ENCODE measurements at places on chromosomes 13 and 19.
A peak's percentile ranks its signal among the peaks of the same experiment; 100 is the strongest.

DNA sequence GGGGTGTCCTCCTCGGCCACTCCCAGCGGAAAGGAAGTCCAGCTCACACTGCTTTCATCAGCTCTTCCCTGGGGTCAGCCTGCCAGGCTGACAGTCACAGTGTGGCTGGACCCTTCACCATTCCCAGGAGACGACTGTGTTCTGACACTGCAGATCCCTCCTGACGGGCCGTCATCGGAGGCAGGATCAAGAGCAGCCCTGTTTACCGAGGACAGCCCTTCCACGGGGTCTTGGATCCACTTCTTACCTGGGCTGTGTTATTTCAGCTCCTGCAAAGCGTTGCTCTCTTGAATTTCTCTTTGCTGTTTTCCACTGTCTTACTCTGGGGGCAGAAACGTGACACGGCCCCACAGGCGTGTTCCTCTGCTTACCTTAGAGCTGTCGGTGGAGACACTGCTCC, 149.9 kb upstream of the SOX1 start:
- no peak for DNase-seq

DNA sequence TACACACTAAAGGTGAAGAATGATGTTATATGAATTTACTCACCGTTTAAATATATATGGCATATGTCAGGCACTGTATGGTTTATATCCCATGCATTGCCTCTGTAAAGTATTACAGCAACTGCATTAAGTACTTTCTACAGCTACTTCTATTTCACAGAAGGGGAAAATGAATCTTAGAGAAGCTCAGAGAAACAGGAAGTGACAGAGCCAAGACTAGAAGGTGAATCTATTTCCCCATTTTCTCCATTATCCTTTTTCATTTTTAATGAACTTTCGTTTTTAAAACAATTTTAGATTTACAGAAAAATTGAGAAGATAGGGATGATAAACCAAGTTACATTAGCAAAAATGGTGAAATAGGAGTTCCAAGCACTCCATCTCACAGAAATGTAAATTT, 863.3 kb downstream of the UQCRFS1 start:
- DNase-seq, result no peak

DNA sequence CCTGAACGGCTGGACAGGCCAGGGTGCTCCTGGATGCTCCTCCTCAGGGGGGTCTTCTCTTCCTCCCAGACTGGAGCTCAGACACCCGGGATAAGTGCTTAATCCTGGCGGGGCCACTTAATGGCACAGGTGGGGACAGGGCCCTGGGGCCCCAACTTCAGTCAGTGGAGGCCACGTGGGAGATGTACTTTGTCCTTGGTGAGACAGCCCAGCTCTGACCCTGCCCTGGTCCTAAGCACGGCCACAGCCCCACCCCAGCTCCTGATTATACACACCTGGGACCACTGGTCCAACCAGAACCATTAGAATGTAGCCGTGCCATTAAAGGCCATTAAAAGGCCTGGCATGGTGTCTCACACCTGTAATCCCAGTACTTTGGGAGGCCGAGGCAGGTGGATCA, 7.8 kb downstream of the PPP1R14A start:
- no peak for DNase-seq

- DNase-seq, result no peak
These were observed 2.1 kb downstream of the KCNN4 start for GRCh38 chr19:43778651-43779050.

- DNase-seq, result no peak
These were observed 85.9 kb downstream of the KDM4B start for GRCh38 chr19:5054551-5055456.

GRCh38 chr13:110625771-110626321, 10.5 kb downstream of the NAXD start:
- no peak for DNase-seq

DNA sequence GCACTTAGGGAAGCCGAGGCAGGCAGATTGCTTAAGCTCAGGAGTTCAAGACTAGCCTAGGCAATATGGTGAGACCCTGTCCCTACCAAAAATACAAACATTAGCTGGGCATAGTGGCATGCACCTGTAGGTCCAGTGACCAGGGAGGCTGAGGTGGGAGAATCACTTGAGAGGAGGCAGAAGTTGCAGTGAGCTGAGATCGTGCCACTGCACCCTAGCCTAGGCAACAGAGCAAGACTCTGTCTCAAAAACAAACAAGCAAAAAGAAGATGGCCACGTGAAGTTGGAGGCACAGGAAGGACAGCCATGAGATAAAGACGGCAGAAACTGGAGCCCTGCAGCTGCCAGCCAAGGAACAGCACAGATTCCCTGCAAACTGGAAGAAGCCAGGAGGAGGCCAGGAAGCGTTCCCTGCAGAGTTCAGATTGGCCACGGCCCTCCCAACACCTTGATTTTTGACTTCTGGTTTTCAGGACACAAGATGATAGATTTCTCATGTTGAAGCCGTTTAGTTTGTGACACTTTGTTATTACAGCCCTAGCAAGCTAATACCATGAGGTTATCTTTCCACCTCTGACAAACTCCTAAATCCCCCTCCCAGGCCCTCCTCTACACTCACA, 786.7 kb downstream of the UQCRFS1 start:
- no peak for DNase-seq

- no peak for DNase-seq
These were observed 31.4 kb downstream of the NAXD start for GRCh38 chr13:110646442-110647364.

DNA sequence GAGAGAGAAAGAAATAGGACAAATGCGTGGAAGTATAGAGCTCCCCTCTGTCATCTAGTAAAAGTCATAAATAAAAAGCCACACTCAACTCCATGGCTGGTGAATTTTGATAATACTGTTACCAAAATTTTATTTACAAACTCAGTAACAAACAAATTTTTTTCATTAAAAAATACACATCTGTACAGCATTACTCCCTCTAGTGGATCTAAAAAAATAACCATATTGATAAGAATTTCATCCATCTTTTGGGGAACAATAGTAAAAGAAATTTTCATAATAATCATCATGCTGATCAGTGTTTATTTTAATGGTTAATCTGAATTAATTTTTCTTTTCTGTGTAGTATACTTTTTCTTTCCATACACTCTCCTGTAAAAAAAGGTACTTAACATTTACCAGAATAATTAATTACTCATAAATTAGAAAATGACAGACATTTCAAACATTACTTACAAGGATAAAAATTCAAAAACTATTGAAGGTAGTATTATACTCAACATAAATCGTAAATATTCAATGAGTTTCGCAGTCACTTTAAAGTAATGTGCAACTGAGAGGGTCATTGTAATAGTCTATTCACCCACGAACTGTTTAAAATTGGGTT, 173.5 kb upstream of the LSM14A start:
- DNase-seq, result peak; percentile 8

DNA sequence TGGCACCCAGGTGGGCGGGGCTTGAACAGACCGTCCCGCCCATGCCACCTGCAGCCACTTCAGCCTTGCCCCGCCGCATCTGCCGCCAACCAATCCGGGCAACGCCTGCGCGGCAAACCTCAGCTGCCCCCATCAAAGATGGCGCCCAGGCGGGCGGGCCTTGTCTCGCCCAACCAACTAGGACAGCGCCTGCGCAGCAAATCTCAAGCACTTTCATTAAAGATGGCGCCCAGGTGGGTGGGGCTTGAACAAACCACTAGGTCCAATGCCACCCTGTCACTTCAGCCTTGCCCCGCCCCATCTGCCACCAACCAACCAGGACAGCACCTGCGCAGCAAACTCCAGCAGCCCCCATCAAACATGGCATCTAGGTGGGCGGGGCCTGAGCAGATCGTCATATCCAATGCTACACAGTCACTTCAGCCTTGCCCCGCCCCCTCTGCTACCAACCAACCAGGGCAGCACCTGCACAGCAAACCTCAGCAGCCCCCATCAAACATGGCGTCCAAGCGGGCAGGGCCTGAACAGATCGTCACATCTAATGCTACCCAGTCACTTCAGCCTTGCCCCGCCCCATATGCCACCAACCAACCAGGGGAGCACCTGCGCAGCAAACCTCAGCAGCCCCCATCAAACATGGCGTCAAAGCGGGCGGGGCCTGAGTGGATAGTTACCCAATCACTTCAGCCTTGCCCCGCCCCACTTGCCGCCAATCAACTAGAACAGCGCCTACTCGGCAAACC, 1.4 kb downstream of the PEG3 start:
- peak; percentile 16 for DNase-seq

GRCh38 chr19:29700498-29700897, 14.6 kb downstream of the C19orf12 start:
- no peak for DNase-seq

GRCh38 chr19:7986321-7987113, 18.9 kb downstream of the ELAVL1 start:
- DNase-seq, result no peak

- no peak for DNase-seq
These were observed 41.1 kb upstream of the GTF3A start for GRCh38 chr13:27383104-27383921.

DNA sequence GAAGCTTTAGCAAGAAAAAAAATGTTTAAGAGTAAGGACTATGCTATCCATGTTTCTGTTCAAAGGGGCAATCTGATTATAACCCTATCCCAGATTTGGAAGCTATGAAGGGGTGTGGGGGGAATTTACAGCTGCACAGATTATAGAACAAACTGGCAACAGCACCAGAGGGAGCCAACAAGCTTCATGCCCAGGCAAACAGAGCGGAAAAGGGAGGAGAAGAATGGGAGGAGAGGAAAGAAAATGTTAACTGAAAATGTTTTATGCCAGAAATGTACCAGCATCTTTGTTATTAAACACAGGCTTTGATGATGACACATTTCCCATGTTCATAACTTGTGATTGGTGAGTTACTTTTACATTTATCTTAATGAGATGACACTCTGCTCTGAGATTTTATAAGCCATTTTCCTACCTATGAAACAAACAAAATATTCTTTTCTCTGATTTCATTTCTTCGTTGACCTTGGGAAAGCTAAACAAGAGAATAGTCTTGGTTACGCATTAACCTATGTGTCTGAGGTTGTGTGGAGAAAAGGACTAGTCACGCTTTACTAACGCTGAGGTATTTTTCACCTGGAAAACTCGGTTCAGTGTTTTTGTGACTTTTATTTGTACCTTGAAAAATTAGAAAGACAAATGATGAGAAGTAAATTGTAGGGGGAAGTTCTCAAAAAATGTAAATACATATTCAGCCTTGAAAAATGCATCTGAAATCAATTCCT, 235.8 kb upstream of the MIR17HG start:
- no peak for DNase-seq

GRCh38 chr13:112603641-112604225, 15.8 kb upstream of the TUBGCP3 start:
- no peak for DNase-seq

- no peak for DNase-seq
These were observed 2412.4 kb downstream of the PCDH9 start for GRCh38 chr13:64817691-64818090.
